Adipocyte (in vitro differentiated cells): ENCODE measurements at places on chromosomes 12 and 14.

GRCh38 chr12:79424109-79424721 is 266.5 kb downstream of the PAWR start:
- DNase-seq, result peak; percentile 96

DNA sequence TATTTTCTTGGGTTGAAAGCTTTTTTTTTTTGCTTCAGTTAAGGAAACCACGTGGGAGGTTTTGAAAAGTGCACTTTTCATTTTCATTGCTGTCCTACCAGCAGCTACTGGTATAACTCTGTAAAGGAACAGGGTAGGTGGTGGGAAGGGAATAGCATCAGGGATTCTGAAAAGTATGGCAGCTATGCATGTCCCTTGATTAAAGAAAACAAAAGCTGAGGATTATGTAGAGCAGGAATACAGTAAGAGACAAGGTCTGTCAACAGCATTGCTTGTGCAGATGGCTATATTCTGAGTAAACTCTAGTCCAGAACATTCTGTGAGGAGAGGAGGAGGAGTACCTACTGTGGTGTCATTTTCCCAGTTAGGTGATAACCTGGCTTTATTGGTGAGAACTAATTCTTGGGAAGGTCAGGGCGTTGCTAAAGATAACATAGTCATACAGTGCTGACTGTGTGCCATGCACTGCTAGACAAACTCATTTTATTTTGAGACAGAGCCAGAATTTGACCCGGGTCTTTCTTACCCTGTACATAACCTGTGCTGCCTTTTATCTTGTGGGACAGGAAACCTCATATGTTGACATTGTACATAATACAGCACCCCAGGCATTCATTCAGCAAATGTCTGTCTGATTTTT is 80.3 kb upstream of the TRAF3 start:
- peak; percentile 21 for DNase-seq

DNA sequence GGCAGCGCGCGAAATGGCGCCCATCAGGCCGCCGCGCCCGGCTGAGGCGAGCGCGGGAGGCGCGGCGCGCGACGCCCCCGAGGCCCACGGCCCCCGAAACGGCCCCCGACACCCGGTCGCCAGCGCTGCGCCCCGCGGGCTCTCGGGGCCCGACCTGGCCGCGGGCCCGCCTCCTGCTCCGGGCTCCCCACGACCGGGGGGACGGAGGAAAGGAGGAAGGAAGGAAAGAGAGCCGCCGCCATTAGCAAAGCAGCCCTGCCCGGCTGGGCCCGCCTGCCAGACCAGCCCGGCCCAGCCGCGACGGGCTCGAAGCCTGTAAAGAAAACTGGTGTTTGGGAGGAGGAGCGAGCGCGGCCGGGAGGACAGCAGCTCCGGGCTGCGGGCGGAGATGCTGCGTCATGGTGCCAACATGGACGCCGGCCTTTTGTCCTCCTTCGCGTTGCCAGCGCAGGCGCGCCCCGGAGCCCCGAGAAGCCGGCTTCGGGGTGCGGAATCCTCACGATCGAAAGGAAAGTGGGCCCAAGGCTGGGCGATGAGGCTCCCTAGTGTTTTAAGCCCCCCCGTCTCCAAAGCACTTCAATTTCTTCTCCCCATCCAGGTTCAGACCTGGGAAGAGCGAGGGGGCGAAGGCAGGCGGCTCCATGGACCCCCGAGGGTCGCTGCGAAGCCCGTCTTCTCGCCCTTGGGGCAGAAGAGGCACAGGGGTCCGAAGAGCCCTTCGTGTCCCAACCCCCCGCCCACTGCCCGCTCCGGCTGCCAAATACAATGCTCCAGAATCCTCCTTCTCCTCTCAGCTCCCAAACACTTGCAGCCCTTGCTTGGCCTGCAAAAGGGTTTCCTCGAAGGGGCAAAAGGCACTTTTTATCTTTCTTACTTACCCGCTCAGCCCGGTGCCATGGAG is 2.9 kb upstream of the SETD1B start:
- DNase-seq, result peak; percentile 86

DNA sequence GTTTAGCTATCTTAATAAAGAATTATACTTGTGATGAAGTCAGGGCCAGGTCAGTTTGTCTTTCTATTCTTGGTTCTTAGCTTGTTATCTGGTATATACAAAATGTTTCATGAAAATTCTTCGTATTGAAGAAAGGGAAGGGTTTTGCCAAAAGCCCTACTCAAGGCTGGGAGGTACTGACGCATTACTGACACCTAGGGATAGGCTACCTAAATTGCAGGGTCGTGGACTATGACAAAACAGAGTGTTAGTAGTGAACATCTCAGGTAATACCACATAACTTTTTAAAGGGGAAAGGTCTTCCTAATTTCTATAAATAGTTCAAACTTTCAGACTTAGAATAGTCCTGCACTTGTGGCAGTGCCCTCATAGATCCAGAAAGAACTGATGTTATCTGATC is 246.3 kb downstream of the RGS6 start:
- no peak for DNase-seq
